ENCODE measurements at places on chromosomes 13 and 19.

- DNase-seq, result no peak
Measured at GRCh38 chr13:34003656-34004055, 185.7 kb downstream of the RFC3 start.

GRCh38 chr19:21835429-21835809 lies 563 bp downstream of the ZNF43 start:
- DNase-seq, result no peak

DNA sequence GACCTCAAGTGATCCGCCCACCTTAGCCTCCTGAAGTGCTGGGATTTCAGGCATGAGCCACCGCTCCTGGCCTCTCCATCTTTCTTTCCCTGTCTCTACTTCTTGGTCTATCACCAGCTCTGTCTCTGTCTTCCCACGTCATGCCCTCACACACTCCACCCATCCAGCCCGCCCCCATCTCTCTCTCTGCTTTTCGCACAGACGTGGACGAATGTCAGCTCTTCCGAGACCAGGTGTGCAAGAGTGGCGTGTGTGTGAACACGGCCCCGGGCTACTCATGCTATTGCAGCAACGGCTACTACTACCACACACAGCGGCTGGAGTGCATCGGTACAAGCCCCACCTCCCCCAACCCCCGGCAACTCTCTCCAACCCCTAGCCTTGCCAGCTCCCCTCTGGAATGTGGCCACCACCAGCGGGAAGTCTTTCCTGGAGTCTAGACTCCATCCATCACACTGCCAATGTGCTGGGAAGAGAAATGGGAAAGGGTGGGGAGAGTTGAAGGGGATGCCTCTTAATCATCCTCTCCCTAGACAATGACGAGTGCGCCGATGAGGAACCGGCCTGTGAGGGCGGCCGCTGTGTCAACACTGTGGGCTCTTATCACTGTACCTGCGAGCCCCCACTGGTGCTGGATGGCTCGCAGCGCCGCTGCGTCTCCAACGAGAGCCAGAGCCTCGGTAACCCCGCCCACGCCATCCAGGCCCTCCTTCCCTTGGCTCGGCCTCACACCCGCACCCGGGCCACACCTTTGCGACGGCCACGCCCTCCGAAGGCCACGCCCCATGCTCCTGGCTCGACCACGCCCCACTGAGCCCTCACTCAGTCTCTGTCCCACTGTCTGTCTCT lies 22.5 kb downstream of the LTBP4 start:
- no peak for DNase-seq

GRCh38 chr19:34991542-34992333 lies 8.4 kb upstream of the GRAMD1A start:
- DNase-seq, result no peak

- no peak for DNase-seq
Measured at GRCh38 chr13:94209117-94209516, 270.4 kb downstream of the DCT start.

GRCh38 chr19:38862321-38863059 lies 12.7 kb upstream of the HNRNPL start:
- no peak for DNase-seq

DNA sequence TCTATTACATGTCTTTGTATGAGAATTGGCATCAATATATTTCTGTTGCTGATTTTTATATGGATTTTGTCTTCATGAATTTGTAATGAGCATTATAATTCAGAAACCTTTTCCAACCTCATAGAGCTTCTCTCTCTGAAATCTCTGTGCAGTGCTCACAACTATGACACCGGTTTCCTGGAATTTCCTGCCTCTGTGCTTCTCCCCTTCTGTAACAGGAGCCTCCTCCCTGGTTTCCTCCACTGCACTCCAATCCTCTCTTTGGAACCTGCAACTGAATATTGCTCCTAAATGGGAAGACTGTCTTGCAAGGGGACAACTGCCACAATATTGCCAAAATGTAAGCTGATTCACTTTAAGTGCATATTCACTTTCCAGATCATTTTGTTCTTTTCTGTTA lies 1147.9 kb downstream of the UQCRFS1 start:
- no peak for DNase-seq
